Bladder microvascular endothelial cell (primary cell): ENCODE measurements at places on chromosomes 6 and 20. TPM values are rescaled to one million over a fixed set of nuclear protein-coding genes. Genes with fewer than 3 reads are reported as not detected.

Gene NCOA7
- total RNA-seq, result 50.2 and 159 TPM in 2 replicates

Gene FAM50B
- total RNA-seq, result 8.7 and 9.4 TPM in 2 replicates

Gene PRDM13
- total RNA-seq, result not detected in 2 replicates

Gene TUBB1
- total RNA-seq, result not detected in 2 replicates

Gene PAK5
- total RNA-seq, result not detected in 2 replicates
